ENCODE measurements at places on chromosomes 2 and 18. TPM values are rescaled to one million over a fixed set of nuclear protein-coding genes. Genes with fewer than 3 reads are reported as not detected.
A peak's percentile ranks its signal among the peaks of the same experiment; 100 is the strongest.

DNA sequence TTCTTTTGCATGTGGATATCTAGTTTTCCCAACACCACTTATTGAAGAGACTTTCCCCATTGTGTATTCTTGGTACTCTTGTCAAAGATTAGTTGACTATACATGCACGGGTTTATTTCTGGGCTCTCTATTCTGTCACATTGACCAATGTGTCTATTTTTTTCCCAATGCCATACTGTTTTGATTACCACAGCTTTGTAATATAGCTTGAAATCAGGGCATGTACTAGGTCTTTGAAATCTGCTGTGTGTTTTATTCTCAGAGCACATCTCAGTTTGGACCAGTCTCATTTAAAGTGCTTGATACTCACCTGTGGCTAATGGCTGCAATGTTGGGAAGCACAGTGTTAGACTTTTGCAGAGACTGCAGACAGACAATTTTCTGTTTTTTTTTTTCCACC, 32.8 kb upstream of the IL36G start:
- no peak overlapping the region for H3K27ac ChIP-seq
- no peaks in the 10 kb centered on the region for H3K4me1 ChIP-seq
- DNase-seq: no peak
- H3K27me3 ChIP-seq: no peaks in the 10 kb centered on the region
- H3K4me3 ChIP-seq: no peak overlapping the region

GRCh38 chr2:141968433-141968832, 162.4 kb downstream of the LRP1B start:
- H3K36me3 ChIP-seq: no peaks in the 10 kb centered on the region
- H3K4me1 ChIP-seq: no peaks in the 10 kb centered on the region

DNA sequence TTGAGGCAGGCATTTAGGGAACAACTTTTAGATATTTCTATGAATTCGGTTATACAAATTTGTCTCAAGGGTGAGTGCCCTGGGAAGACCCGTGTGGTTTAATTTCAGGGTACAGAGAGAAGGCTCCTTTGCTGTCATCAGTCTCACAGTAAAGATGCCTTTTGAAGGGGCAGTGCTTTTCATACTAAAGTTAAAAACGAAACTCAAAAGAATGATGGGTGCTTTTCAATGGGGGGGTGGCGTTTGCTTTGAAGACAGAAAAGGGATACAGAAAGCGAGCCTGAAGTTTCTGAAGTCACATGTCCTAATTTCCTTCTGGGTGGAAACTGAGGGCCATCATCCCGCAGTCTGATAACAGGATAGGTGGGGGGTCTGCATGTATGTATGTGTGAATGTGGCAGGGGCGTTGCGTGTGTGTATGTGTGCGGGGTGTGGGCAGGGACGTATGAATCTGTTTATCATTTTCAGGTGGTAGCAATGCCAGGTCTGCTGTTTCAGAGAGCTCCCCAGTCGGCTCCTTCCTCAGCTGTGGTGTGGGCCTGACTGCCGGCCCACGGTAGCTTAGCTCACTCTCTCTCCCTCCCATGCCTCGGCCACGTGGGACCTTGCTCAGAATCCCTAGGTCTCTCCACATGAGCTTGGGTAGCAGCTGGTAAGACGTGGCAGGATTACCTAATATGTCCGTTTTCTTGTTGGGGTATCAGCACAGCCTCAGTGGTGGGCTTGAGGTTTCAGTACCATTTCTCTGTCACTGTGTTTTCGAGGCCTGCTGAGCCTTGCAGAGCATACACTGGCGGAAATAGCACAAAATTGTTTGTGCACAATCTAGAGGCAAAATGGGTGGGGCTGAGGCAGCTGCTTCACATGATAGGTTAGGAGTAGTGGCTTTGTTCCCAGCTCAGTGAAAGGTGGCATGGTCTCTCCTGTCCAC, 32.7 kb downstream of the ARHGAP25 start:
- no peak overlapping the region for H3K4me3 ChIP-seq
- H3K36me3 ChIP-seq: no peaks in the 10 kb centered on the region
- no peaks in the 10 kb centered on the region for H3K27me3 ChIP-seq
- no peak overlapping the region for H3K27ac ChIP-seq

DNA sequence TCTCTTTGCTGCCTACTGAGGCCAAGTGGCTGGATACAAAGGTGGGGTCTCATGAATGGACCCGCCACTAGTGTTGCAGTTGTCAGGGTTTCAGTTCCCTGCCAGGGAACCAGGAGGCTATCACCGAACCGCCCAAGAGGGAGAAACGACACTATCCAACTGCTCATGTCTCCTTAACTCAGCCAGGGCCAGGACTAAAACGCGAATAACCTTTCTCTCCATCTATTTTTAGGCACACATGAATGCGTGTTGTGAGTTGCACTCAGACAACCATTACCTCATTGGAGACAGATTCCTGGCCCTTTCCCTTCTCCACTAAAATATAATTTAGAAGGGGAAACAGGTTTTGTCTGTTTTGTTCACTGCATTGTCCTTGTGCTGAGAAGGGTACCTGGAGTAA, 559.5 kb downstream of the SOCS6 start:
- H3K27ac ChIP-seq: no peak overlapping the region
- no peaks in the 10 kb centered on the region for H3K27me3 ChIP-seq
- no peak for DNase-seq
- H3K4me3 ChIP-seq: no peak overlapping the region

- H3K36me3 ChIP-seq: no peaks in the 10 kb centered on the region
- peak; percentile 53 for DNase-seq
- H3K27ac ChIP-seq: no peak overlapping the region
Observed at GRCh38 chr18:45384137-45384961, 230.9 kb upstream of the SLC14A2 start.

The CNGA3 gene
- under 0.01 TPM for total RNA-seq

The MTIF2 gene
- total RNA-seq: 49.8 TPM

DNA sequence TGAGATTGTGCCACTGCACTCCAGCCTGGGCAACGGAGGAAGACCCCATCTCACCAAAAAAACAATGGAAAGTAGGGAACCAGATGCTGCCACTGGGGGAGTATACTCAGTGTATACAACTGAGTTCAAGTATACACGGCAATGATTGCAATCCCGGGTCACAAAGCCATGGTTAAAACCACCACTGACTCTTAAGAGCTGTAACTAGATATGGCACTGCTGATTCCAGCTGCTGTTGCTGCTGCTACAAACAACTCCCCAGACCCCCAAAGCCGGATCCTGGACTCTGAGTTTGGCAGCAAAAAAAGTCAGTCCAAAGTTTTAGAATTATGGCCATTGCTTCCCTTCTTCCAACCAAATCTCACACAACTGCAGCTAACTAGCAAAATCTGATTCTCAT, 43.7 kb upstream of the COX7A2L start:
- no peak for DNase-seq
- peaks cover 4% of the 10 kb centered on the region for H3K27me3 ChIP-seq
- H3K4me1 ChIP-seq: no peaks in the 10 kb centered on the region
- no peak overlapping the region for H3K27ac ChIP-seq

The CFAP221 gene
- not detected for total RNA-seq

DNA sequence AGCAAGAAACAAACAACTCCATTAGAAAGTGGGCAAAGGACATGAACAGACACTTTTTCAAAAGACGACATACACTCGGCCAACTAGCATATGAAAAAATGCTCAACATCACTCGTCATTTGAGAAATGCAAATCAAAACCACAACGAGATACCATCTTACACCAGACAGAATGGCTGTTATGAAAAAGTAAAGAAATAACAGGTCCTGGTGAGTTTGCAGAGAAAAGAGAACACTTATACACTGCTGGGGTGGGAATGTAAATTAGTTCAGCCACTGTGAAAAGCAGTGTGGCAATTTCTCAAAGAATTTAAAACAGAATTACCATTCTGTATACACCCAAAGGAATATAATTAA, 130.5 kb downstream of the PLCL1 start:
- no peaks in the 10 kb centered on the region for H3K4me1 ChIP-seq
- H3K4me3 ChIP-seq: no peak overlapping the region
- no peak overlapping the region for H3K27ac ChIP-seq
- no peak for DNase-seq

DNA sequence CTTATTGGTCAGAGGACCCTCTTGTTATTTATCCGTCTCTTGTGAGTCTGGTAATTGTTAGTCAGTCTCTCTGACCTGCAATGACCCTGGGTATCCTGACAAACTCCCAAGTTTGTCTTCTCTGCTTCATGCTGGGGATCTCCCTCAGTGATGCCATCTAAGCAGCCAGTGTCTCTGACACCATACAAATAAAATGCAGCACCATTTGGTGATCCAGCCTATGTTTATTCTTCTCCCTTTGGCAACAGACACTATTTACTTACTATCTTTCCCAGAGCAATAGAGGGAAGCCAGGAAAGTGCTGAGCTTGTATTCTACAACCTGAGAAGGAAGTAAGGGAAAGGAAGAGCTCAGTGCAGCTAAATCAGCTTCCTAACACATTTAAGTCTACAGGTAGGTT, 15.9 kb downstream of the SERPINE2 start:
- no peak for DNase-seq
- no peaks in the 10 kb centered on the region for H3K36me3 ChIP-seq
- H3K4me1 ChIP-seq: no peaks in the 10 kb centered on the region
- no peak overlapping the region for H3K4me3 ChIP-seq
- H3K27ac ChIP-seq: no peak overlapping the region
- H3K27me3 ChIP-seq: no peaks in the 10 kb centered on the region

GRCh38 chr2:236175548-236176150, 7.5 kb upstream of the GBX2 start:
- peaks cover 2% of the 10 kb centered on the region for H3K4me1 ChIP-seq
- H3K36me3 ChIP-seq: no peaks in the 10 kb centered on the region
- DNase-seq: no peak

DNA sequence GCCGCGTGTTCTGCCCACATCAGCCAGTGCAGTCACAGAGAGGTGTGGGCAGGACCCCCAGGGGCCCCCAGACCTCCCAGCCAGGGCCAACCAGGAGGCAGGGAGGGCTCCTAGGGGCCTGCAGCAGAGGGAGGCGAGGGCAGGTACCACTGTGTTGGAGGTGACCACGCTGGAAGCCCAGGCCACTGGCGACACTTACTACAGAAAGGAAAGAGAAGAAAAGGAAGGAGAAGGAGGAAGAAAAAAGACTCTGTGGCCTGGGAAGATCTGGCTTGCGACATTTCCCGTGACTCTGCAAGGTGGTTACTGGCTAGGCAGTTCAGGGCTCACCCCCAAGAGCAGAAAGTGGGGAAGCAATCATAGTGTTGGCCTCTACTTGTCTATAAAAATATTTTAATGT, 98.1 kb upstream of the BCL2L11 start:
- no peaks in the 10 kb centered on the region for H3K4me1 ChIP-seq
- DNase-seq: no peak
- H3K27ac ChIP-seq: no peak overlapping the region

The HOXD9 gene
- not detected for total RNA-seq

The GRB14 gene
- total RNA-seq: 0.26 TPM

DNA sequence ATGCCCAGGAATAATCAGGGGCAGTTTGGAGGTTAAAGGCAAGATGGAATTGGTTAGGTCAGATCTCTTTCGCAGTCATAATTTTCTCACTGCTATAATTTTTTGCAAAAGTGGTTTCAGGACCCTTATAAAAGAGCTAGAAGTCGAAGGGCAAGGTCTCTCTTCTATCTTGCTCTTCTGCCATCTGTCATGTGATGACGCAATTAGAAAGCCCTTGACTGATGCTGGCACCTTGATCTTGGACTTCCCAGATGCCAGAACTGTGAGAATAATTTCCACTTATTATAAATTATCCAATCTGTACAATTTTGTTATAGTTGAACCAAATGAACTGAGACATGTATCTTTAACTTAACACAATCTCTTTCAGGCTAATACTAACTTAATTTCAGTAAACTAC, 6.3 kb upstream of the RALBP1 start:
- H3K36me3 ChIP-seq: no peaks in the 10 kb centered on the region
- peaks cover 1% of the 10 kb centered on the region for H3K4me1 ChIP-seq
- no peak overlapping the region for H3K4me3 ChIP-seq

- no peak overlapping the region for H3K27ac ChIP-seq
- no peaks in the 10 kb centered on the region for H3K36me3 ChIP-seq
- DNase-seq: peak; percentile 75
- H3K4me1 ChIP-seq: no peaks in the 10 kb centered on the region
- no peaks in the 10 kb centered on the region for H3K27me3 ChIP-seq
Observed at GRCh38 chr2:220687231-220687843, 884.8 kb downstream of the EPHA4 start.

- H3K27ac ChIP-seq: no peak overlapping the region
- H3K4me1 ChIP-seq: no peaks in the 10 kb centered on the region
- no peak for DNase-seq
- H3K4me3 ChIP-seq: peak overlapping the region; percentile 41
Observed at GRCh38 chr2:218992703-218993344, 398 bp downstream of the CRYBA2 start.

GRCh38 chr2:45390861-45391260, 220.2 kb downstream of the SRBD1 start:
- H3K4me3 ChIP-seq: no peak overlapping the region
- no peak overlapping the region for H3K27ac ChIP-seq
- no peaks in the 10 kb centered on the region for H3K36me3 ChIP-seq
- no peaks in the 10 kb centered on the region for H3K4me1 ChIP-seq
- no peaks in the 10 kb centered on the region for H3K27me3 ChIP-seq

- H3K4me1 ChIP-seq: no peaks in the 10 kb centered on the region
- no peak overlapping the region for H3K4me3 ChIP-seq
Observed at GRCh38 chr2:160157861-160158829, 41.9 kb downstream of the ITGB6 start.

The NEB gene
- total RNA-seq: 0.26 TPM

- no peaks in the 10 kb centered on the region for H3K27me3 ChIP-seq
- H3K4me1 ChIP-seq: no peaks in the 10 kb centered on the region
- H3K36me3 ChIP-seq: no peaks in the 10 kb centered on the region
Observed at GRCh38 chr2:172613615-172614231, 57.8 kb downstream of the PDK1 start.

- H3K4me1 ChIP-seq: no peaks in the 10 kb centered on the region
- DNase-seq: no peak
- H3K27me3 ChIP-seq: no peaks in the 10 kb centered on the region
Observed at GRCh38 chr2:129710670-129711495, 268.6 kb upstream of the RAB6C start.

The EVX2 gene
- not detected for total RNA-seq

The MATN3 gene
- 2.3 TPM for total RNA-seq

The KLHL14 gene
- total RNA-seq: not detected

- no peaks in the 10 kb centered on the region for H3K27me3 ChIP-seq
- no peaks in the 10 kb centered on the region for H3K36me3 ChIP-seq
- H3K27ac ChIP-seq: no peak overlapping the region
- no peaks in the 10 kb centered on the region for H3K4me1 ChIP-seq
- DNase-seq: no peak
- no peak overlapping the region for H3K4me3 ChIP-seq
Observed at GRCh38 chr2:180411661-180412060, 404.6 kb upstream of the CWC22 start.

DNA sequence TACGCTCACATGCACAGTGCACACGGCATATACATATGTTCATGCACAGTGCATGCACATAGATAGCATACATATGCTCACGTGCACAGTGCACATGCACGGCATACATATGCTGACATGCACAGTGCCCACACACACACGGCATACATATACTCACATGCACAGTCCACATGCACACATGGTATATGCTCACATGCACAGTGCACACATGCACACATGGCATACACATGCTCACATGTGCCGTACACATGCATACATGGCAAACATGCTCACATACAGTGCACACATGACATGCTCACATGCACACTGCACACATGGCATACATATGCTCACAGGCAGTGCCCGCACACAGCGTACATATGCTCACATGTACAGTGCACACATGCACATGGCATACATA, 97.7 kb upstream of the CTDP1 start:
- no peak for DNase-seq
- H3K4me3 ChIP-seq: no peak overlapping the region
- H3K27me3 ChIP-seq: no peaks in the 10 kb centered on the region
- H3K36me3 ChIP-seq: no peaks in the 10 kb centered on the region
